ENCODE measurements at places on chromosomes 1 and 21.

DNA sequence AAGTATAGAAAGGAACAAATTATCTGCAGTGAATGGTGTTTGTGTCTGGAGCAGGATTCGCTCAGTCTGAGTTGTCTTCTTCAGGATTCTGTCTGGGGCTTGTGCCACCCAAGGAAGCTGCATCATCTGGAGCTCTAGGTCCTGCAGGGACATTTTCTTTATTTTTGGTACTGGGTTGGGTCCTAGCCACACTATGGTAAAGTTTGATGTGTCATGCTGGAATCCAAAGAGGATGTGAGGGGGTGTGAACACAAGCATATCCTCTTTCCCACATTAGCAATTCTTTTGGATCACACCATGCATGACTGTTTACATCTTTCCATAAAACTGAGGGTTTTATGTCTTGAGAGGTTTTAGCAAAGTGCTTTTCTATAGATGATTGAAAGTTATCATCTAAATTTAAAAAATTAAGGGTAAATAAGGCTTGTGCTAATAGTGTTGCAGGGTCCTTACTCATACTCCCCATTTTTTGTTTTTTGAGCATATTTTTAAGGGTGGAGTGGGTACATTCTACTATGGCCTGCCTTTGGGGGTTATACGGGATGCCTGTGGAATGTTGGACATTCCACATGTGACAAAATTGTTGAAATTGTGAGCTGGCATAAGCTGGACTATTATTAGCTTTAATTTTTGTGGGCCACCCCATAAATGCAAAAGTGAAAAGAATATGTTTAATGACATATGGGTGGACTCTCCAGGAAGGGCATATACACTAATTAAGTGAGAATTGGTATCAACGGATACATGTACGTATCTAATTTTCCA, 152.0 kb upstream of the HMCN1 start:
- no peak for DNase-seq

DNA sequence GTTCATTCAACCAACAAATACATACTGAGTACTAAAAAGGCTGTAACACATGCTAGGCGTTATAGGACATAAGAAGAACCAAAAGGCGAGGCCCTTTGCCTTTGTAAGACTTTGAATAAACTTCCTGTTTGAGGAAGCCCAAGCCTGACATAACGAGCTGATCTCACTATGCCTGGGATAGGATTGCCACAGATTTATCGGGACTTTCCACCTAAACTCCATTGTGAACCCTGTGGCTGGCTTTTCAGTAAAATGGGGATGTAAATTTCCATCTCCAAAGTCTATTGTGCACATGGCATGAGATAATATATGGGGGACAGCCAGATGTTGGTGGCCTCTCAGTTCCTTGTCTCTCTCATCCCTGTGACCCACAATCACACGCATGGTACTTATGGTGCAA, 41.9 kb downstream of the LMO4 start:
- DNase-seq, result no peak

- DNase-seq, result peak; percentile 60
Measured at GRCh38 chr1:33327587-33328325, 6.9 kb upstream of the A3GALT2 start.

- no peak for DNase-seq
Measured at GRCh38 chr1:65231718-65232330, 77.5 kb upstream of the DNAJC6 start.

GRCh38 chr1:6771441-6771769, 13.8 kb upstream of the CAMTA1 start:
- no peak for DNase-seq

DNA sequence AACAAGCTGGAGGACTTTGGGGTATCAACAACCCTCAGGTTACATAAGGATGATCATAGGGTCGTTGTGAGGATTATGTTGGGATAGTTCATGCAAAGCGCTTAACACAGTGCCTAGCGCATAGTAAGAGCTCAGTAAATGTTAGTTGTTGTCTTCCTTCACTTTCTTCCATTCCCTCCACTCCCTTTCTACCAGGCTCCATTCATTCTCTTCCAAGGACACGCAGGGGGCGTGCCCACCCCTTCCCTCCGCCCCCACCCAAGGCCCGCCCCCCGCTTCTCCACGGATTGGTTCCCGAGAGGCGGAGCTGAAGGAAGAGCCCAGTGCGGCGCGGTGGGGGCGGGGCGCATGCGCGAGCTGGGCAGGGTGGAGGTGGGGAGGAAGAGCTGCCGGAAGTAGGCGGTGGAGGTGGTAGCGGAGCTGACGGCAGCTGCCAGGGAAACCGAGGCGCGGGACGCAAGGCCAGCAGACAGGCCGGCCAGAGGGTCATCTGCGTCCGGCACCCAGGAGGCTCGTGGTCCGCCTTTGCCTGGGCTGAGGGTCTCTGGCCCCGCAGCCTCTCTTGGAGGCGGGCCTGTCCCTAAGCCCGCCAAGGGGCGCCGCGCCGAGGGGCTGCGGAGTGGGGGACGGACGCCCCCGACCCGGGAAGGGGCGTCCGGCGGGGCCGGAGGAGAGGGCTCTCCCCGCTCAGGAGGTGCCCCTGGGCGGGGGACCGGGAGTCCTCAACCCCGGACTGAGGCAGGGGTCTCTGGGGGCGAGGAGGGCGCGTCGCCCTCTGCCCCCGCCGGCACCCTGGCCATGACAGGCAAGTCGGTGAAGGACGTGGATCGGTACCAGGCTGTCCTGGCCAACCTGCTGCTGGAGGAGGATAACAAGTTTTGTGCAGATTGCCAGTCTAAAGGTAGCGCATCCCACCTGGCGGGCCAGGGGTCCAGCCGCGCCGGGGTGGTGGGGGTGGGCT, at the start of gene SMAP2:
TSS of gene SMAP2 (plus strand) at position 405 of the 961 bp plus-strand sequence. CDS start at position 799, 394 bp downstream.
- peak; percentile 95 for DNase-seq

DNA sequence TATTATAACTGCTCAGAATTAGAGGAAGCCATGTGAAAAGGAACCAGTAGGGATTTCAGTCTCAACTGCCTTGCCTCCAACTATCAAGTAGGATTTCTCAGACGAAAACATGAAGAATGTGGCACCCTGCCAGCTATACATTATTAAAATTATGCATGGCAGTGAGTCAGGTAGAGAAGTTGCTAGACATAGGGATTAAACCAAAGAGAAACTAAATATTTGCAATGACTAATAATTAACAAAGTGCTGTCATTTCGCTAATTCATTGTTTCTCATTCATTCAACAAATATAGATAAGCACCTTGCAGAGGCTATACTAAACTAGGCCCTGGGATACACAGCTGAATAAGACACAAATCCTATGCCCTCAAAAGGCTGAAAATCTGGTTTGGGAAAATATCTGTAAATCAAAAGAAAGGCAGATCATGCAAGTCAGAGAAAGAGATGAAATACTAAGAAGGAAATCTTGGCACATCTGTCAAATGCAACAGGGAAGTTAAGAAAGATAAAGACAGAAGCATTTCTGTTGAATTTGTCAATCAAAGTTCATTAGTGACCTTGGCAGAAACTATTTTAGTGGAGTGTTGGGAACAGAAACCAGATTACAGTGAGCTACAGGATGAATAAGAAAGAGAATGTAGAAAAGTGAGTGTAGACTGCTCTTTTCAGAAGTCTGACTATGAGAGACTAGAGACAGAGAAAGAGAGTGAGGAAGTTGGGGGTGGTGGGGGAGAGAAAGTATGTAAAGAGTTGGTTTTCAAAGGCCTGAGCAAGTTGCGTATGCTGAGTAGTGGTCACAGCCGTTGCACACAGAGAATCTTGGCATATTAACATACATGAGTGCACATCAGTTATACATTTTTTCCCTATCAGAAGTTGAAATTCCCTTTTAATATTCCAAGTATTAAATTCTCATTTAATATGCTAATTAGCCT, 14.7 kb upstream of the NBPF11 start:
- no peak for DNase-seq

DNA sequence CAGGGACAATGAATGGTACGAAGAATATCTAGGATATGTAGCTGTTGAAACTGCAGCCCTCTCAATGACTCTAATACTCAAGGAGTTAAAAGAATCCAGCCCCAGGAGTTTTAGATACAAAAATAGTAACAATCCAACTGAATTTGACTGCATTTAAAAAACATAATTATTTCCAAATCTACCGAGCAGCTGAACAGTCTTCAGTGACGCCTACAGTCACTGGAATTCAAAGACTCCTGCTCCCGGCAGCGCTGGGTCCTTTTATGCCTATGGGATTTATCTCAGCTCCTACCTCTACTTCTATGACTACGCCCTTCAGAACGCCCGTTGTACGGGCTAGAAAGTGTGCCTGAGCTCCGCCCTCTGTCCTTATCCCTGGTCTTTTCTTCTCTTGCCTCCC, 55.7 kb downstream of the WARS2 start:
- DNase-seq, result no peak

- DNase-seq, result no peak
Measured at GRCh38 chr1:10957133-10957532, 55.3 kb upstream of the TARDBP start.

GRCh38 chr1:4768553-4768952, 114.1 kb downstream of the AJAP1 start:
- DNase-seq, result no peak

GRCh38 chr1:195188821-195189220, 1419.4 kb downstream of the KCNT2 start:
- no peak for DNase-seq

DNA sequence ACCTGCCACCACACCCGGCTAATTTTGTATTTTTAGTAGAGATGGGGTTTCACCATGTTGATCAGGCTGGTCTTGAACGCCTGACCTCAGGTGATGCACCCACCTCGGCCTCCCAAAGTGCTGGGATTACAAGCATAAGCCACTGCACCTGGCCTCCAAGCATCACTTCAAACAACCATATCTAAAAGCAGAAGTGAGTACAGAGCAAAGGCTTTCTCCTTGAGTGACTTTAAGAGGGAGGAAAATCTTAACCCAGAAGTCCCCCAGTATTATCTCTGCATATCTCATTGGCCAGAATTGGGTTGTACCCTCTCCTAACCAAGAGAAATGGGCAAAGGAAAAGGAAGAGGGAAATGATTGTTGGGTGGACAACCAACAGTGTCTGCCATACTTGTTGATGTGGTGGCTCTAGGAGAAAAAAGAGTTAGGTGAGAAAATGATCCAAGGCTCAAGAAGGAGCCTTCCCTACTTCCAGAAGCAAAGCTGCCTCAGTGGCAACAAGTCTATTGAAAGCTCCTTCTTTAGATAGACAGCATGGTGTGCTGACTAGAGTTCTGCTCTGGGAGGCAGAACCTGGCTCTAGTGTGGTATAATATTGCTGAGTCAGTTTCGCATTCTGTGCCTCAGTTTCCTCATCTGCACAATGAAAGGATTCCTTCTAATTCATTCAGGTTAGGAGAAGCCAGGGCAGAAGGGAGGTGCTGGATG, 16.8 kb upstream of the FOXE3 start:
- no peak for DNase-seq

DNA sequence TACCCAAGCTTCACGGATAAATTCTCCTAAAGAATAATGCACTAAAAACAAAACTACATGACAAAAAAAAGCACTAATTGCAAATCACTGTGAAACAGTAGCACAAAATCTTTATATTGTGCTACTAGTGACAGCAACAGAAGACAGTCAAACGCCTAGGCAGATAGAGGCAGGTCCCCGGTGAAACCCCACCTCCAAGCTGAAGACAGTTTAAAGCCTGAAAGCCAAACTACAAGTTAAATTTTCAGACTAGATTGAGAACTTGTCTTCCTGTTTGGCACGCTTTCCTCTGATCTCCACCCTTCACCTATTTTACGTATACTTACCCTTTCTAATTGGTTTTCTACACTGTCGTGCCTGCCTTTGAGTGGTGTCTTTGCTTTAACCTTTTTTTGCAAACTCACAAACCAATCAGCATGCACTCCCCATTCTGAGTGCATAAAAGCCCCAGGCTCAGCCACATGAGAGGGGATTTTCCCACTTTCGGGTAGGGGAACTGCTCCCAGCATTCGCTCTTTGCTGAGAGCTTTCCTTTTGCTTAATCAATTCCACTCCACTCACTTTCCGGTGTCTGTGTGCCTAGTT, 3.6 kb upstream of the BACH1 start:
- no peak for DNase-seq

DNA sequence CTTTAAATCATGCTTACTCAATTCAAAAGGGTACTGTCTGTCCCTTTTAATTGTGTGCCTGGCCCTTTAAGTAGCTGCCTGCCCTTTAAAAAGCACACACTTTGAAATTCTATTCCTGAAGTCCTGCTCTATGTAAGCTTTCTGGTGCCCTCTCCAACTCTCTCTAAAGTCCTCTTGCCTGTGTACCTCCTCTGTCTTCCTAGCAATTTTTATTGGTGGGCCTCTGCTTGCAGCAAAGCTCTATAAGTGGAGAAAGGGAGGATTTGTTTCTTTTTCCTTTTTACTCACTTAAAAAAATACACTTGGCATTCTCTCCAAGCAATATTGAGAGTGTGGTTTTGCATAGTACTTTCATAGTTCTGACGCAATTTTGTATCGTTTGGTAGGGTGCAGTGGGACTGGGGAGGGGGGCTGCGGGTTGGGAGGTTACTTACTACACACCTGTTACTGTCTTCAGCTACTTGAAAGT, 135.4 kb downstream of the LMO4 start:
- no peak for DNase-seq

DNA sequence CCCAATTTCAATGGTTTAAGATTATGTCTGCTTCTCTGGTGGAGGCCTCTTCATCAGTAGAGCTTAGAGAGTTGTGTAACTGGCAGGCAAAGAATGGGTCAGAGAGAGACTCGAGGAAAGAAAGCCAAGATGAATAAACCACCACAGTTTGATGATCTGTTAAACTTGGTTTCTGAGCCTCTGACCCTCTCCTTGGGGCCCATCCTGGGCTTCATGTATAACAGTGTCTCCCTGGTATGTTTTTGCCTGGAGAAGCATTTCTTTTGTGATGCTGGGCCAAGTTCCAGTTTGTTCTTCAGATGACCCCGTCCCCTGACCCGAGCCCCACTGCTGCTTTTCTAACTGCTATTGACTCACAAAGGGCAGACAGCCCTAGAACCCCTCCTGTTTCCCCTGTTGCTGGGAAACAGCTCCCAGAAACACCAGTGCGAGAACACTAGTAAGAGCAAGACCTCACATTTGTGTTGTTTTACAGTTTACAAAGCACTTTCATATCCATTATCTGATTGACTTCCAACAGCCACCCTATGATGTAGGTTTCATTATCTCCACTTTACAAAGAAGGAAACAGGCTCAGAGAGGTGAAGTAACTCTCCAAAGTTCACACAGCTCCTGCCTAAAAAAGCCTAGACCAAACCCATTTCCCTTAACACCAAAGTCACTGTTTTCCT, 9.0 kb downstream of the CD2 start:
- no peak for DNase-seq

DNA sequence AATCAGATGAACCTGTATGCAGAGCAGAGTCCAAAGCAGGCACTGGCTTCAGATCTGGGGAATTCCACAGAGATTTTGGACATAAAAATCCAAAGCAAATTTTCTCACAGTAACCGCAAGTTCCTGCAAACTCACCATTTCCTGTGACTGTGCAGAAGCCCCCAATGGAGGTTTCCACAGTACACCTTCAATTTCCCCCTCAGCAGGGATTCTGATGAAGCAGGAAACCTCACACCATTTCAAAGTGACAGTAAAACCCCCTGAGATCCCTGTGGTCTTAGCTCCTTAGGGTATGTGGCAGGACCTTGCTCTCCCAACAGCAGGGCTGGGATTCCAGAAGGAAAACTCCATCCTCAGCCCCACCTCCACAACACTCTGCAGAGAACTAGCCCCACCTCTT, 6.0 kb upstream of the TGFBR3 start:
- no peak for DNase-seq

GRCh38 chr1:177975588-177976495, 6.0 kb upstream of the SEC16B start:
- no peak for DNase-seq
